Suppressor macrophage (primary cell): ENCODE measurements at places on chromosomes 5 and 9.
A peak's percentile ranks its signal among the peaks of the same experiment; 100 is the strongest.

DNA sequence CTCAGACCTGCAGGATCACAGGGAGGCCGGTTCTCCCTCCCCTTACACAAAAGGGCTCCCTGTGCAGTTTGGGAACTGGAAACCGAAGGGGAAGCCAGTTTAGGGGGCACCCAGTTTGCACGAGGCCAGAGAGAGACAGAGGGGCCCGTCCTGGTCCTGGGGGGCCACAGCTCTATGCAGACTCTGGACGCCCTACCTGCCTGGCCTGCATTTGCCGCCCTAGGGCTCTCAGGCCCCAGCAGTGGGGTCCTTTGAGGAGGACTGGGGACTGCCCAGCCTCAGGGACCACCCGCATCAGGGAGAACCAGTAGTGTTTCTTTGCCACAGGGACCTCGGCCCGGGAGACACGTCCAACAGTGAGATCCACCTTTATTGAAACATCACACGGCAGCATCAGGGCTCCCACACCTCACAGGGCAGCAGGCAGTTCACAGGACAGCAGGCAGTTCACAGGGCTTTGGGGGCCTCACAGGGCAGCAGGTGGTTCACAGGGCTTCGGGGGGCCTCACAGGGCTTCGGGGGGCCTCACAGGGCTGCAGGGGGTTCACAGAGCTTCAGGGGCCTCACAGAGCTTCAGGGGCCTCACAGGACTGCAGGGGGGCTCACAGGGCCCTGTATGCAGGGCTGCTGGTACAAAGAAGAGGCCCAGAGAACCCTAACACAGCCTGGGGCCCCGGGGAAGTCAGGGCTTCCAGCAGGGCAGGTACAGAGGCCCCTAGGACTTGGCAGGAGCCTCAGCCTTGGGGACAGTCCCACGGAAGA lies 648 bp upstream of the NSMF start:
- no peak for DNase-seq

GRCh38 chr5:82018462-82018861 lies 46.6 kb downstream of the ATG10 start:
- DNase-seq, result peak; percentile 58

- DNase-seq, result peak; percentile 73
Measured at GRCh38 chr9:109520475-109521132, 22.5 kb upstream of the PTPN3 start.

- DNase-seq, result peak; percentile 67
Measured at GRCh38 chr9:34957492-34958410, at the start of gene PHF24. Gene PHF24 (plus strand): TSS chr9:34958285. CDS start chr9:34971299, 13,014 bp downstream.

- no peak for DNase-seq
Measured at GRCh38 chr5:124956471-124957029, 210.1 kb upstream of the ZNF608 start.

- DNase-seq, result no peak
Measured at GRCh38 chr5:87139795-87140194, 127.9 kb upstream of the RASA1 start.

DNA sequence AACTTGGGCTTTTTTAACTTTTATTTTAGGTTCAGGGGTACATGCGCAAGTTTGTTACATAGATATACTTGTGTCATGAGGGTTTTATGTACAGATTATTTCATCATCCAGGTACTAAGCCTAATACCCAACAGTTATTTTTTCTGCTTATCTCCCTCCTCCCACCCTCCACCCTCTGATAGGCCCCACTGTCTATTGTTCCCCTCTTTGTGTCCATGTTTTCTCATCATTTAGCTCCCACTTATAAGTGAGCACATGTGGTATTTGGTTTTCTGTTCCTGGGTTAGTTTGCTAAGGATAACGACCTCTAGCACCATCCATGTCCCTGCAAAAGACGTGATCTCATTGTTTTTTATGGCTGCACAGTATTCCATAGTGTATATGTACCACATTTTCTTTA lies 172.1 kb downstream of the SNCAIP start:
- DNase-seq, result no peak

DNA sequence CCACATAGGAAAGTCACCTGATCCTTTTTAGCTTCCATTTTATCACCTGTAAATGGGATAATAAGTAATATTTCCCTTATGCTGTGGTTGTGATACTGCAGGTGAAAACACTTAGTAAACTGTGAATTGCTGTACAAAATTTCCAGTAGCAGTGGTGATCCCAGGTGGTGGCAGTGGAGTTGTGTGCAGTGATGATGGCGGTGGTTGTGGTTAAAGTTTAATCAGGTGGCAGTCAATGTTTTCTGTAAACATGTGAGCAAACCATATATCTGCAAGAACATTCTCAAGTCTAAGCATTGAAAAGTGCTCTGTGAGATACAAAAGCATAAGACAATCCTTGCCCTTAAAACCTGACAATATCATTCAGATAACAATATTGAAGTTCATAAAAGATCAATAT lies 480.2 kb downstream of the RASEF start:
- no peak for DNase-seq

GRCh38 chr9:38319496-38320173 lies 72.9 kb upstream of the ALDH1B1 start:
- DNase-seq, result no peak

DNA sequence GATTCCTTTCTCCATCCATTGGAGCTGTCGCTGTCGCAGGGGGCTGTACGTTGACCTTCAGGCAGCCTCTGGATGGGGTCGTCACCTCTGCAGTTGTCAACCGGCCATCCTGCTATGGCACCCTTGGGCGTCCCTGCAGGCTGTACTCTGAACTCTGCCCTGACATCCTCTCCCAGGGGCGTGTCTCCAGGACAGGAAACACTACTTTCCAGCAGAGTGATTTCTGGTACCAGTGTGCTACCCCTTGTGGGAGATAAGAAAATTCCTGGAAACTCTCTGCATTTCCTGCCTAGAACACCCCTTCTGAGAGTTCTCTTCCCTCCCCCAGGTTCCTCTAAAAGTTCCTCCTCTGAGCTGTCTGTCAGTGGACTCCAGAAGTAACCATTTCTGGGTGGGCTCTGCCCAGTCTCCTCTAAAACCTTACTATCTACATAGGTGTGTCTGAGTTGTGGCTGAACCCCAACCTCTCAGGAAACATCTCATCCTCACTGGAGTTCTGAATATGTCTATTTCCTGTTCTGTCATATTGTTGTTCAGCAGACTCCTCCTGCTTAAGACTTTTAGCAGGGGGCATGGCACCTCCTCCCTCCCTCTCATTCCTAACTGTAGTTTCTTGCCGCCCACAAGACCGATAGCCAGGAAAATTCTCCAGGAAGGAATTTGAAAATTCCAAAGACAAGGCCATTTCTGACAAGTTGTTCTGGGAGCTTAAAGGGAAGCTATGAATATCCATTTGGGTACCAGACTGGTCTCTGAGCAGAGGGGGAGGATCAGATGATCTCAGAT lies 145.3 kb upstream of the RASEF start:
- DNase-seq, result no peak

- peak; percentile 56 for DNase-seq
Measured at GRCh38 chr9:128685636-128686489, 3.2 kb upstream of the SET start.

DNA sequence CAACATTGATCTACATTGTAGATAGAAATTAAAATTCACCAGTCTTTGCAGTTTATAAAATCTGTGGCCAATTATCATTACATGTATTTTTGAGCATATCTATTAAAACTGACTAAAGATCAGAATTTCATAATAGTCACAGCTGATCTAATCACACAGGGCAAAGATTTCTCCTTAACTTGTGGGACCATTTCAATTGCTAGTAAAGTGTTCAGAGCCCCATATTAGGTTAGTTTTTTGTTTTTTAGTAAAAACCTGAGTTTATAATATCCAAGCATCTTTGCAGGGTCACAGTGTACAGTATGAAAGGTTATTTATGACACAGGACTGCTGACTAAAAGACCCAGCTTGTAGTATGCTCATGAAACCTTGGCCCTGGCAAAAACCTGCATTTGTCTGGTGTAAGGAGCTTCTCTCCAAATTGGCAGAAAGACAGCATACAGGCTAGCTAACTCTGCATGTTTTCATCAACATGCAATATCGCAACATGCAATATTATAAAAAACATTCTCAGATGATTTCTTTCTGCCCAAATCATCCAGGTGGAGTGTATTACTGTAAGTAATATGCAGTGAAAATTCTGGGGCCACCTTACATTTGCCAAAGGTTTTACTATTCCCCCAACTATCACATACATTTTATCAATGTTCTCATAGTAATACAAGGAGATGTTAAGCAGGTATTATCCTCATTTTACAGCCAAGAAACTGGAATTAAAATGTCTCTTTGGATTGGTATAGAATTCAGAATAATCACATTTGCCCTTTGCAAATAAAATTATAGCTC lies 37.7 kb upstream of the ALDH1A1 start:
- DNase-seq, result no peak

DNA sequence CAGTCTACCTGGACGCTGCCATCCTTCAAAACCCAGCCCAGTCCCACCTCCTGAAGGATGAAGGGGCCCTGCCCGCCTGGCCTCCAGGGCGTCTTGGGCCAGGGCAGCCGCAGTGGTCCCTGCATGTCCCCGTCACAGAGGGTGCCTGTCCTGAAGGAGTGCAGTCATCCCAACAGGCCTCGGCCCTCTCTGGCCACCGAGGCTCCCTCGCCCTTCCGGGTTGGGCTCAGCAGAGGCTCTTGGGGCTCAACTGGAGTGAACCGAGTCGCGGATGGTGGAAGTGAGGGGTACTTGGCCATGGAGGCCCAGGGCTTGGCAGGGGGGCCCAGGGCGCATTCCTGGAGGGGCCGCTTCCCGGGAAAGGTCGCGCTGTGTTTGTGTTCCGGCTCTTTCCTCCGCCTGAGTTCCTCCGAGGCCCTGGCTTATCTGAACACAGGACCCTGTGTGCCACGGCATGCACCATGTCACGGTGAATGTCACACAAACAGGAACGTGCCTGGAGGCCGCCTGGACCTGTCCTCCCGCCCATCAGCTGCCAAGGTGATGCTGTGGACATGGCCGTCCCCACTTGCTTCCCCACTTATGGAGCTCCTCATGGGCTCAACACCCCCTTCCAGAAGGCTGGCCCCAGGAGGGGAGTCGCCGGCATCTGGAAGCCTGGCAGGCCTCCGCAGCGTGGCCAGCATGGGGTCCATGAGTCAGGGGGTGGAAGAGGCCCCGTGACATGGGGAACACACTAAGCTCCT lies 25.7 kb upstream of the OBP2B start:
- DNase-seq, result no peak

DNA sequence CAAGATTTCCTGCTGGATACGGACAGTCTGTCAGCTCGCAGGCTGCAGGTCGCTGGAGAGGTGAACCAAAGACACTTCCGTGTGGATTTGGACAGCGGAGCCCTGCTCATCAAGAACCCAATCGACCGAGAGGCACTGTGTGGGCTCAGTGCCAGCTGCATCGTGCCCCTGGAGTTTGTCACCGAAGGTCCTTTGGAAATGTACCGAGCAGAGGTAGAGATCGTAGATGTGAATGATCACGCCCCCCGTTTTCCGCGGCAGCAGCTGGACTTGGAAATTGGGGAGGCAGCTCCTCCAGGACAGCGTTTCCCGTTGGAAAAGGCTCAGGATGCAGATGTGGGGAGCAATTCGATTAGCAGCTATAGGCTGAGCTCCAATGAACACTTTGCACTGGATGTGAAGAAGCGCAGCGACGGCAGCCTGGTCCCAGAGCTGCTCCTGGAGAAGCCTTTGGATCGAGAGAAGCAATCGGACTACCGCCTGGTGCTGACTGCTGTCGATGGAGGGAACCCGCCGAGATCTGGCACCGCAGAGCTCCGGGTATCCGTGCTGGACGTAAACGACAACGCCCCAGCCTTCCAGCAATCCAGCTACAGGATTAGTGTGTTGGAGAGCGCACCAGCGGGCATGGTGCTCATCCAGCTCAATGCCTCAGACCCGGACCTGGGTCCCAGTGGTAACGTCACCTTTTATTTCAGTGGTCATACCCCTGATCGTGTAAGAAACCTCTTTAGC lies 658 bp downstream of the PCDHGC4 start:
- no peak for DNase-seq

GRCh38 chr5:2031581-2031980 lies 148.9 kb upstream of the IRX4 start:
- DNase-seq, result no peak

- DNase-seq, result no peak
Measured at GRCh38 chr5:109844148-109844547, 154.4 kb downstream of the MAN2A1 start.

- no peak for DNase-seq
Measured at GRCh38 chr5:143403334-143403592, 223 bp downstream of the NR3C1 start.

- no peak for DNase-seq
Measured at GRCh38 chr5:8491254-8491653, 622.3 kb downstream of the MTRR start.

- DNase-seq, result no peak
Measured at GRCh38 chr5:172385010-172385563, 69.2 kb downstream of the SH3PXD2B start.

GRCh38 chr5:96761618-96762017 lies 46.1 kb downstream of the ERAP1 start:
- no peak for DNase-seq

GRCh38 chr5:526456-527088 lies 2.3 kb upstream of the SLC9A3 start:
- DNase-seq, result no peak

- DNase-seq, result no peak
Measured at GRCh38 chr5:41794471-41794870, 75.8 kb downstream of the OXCT1 start.

DNA sequence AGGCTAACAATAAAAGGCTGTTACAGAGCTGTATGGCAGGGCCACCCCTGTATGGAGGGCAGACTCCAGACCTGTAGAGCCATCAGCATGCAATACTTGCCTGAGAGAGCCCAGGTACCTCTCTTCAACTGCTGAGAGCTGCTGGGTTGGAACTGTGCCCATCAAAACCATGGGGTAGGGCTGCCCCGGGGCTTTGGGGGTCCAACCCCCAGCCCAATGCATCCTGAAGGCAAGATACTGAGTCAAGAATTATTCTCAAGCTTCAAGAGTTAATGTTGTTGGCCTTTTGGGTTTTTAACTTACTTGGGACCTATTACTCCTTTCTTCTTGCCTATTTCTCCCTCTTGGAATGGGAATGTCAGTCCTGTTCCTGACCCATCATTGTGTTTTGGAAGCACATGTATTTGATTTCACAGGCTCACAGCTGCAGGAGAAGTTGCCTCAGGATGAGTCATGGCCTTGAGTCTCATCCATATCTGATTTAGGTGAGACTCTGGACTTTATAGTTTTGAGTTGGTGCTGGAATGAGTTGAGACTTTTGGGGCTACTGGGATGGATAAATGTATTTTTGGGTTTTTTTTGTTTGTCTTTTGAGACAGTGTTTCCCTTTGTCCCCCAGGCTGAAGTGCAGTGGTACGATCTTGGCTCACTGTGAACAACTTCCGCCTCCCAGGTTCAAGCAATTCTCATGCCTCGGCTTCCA lies 21.0 kb upstream of the CDK7 start:
- no peak for DNase-seq

GRCh38 chr5:173108914-173109313 lies 35.4 kb upstream of the BNIP1 start:
- DNase-seq, result no peak

GRCh38 chr9:88746743-88747398 lies 211.9 kb downstream of the NXNL2 start:
- no peak for DNase-seq

DNA sequence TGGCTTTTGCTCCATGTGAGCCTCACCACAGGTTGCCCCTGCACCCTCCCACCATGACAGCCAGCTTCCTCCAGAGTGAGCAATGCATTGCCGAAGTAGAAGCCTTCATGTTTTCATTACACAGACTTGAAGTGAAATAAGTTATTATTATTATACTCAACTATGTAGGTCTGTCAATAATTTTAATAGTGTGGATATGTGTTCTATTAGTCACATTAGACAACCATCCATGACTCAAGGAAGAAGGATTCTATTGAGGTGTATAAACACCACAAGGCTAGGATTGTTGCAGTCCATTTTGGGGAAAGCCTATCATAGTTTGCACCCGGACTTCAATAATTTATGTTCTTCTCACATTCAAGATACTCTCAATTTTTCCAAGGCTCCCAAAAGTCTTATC lies 369.5 kb downstream of the TAF11L14 start:
- no peak for DNase-seq
